ENCODE measurements at places on chromosomes 3 and 15.

DNA sequence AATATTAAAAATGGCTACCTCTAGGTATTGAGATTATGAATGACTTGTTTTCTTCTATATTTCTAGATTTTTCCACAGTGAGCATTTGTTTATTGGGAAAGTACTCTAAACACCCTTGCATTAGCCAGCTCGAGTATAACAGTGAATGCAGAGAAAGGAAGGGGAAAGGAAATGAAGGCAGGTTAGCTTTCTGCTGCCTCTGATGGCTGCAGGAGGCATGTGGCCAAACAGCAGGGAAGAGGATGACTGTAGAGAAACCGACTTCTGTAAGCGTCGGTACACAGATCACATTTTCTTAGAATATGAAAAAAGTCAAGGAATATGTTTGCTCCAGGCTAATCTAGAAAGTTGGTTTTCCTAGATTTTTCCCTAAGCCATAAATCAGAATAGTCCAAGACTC is 19.8 kb downstream of the GNB5 start:
- DNase-seq = no peak

DNA sequence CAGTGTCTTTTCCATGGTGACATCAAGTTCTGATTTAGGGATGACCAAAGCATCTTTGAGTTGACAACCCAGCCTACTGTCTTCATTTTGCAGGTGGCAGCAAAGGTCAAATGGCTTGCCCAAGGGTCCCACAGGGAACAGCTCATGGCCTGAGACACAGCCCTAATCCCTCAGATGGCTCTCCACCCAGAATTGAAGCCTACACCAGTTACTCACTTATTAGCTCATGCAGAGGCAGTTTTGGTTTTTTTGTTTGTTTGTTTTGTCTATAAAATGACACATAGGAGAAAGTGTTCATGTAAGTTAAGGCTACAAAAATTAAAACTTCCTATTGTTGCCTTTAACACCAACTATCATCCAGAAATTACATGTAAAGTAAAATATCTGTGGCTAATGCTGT is 167.9 kb downstream of the OSBPL10 start:
- no peak for DNase-seq

DNA sequence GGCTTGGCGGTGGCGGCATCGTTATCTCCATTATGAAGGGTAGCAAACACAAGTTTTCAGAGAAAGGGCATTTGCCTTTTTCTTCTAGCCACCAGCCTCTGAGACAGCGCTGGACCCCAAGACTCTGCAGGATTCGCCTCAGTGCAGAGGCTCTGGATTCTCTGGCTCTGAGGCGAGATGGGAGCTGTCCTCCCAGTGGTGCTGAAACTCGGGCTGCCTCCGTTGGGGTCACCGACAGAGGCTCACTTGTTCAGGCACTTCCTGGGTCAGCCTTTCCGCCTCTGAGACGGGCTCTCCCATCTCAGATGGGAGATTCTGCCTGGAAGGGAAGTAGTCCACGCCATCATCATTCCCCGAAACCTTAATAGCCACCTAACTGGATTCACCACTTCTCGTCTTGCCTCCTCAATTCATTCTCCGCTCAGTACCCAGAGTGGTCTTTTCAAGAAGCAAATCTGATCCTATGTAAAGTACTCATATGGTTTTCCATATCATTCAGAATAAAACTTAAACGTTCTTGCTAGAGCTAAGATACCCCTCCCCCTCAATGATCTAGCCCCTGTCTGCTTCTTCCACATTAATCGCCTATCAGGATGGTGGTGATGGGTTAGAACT is 76.9 kb downstream of the RHCG start:
- no peak for DNase-seq

- DNase-seq = no peak
These were observed 23.5 kb downstream of the ANP32A start for GRCh38 chr15:68797191-68797590.

DNA sequence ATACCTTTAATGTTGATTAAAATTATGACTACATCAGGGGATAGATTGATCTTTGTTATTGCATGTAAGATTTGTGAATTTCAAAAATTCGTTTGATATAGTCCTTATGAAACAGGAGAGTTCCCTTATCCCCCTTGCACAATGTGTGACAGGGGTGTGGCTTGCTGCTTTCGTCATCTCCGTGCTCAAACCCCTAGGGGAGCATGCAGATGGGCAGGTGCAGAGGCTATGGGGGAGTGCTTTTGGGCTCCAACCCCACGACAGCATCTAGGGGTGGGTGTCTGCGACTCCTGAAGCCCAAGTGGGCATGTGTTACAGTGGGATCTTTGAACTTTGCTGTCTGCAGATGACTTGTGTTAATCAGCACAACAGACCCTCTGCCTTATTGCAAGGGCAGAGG is 360.1 kb upstream of the GOLIM4 start:
- DNase-seq = no peak

GRCh38 chr15:33567652-33568051 is 256.9 kb downstream of the RYR3 start:
- no peak for DNase-seq

DNA sequence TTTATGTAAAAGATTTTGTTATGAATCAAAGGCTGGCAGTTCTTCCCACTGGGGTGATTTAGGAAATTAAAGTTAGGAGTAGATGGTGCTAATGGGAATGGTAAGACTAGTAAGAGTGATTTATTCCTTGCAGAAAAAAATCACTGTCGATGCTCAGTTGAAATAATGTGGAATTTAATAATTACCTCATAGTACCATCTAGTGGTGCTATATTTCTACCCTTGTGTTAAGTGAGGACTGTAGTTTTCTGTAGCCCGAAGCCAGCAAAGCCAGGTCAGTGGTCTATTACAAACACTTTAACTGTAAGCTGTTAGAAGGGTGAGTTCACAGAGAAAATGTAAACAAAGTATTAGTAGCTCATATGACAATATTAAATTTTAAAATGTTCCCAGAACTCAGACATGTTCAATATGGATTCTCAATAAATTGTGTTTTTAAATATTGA is 39.5 kb upstream of the GOLGA8J start:
- no peak for DNase-seq

- DNase-seq = no peak
These were observed 365.1 kb upstream of the PLSCR5 start for GRCh38 chr3:146970236-146970635.

- DNase-seq = no peak
These were observed 51.0 kb upstream of the TRA2B start for GRCh38 chr3:185988816-185989175.

DNA sequence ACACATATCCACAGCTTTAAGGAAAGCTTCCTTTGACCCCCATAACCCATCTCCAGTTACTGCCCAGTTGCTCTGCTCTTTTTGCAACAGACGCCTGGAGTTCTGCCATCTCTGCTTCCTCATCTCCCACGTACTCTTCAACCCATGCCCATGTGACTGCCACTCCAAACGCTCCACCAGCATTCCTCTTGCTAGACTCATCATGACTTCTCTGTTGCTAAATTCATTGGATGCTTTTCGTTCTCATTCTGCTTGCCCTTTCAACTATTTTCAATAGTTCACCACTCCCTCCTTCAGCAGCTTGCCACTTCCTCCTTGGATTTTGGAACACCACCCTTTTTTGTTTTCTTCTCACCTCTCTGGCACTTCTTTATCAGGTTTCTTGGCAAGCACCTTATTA is 2.7 kb upstream of the KNSTRN start:
- DNase-seq = no peak

DNA sequence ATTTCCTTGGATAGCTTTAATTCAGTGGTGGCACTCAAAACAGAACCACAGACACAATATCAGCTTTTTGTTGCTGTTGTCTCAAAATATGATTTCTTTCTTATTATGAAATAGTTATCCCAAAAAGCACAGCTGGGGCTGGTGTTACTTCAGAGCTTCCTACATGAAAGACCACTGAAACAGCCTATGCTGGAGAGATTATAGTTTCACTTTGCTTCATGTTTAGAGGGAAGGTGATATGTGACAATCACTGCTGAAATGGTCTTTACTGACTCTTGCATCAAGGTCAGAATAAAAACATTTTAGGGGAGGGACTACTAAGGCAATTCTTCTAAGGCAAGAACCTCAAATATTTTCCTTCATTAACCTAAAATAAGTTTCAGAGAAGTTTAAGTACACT is 190.7 kb downstream of the TNIK start:
- no peak for DNase-seq

GRCh38 chr15:65619626-65620290 is 2.0 kb upstream of the SLC24A1 start:
- no peak for DNase-seq

DNA sequence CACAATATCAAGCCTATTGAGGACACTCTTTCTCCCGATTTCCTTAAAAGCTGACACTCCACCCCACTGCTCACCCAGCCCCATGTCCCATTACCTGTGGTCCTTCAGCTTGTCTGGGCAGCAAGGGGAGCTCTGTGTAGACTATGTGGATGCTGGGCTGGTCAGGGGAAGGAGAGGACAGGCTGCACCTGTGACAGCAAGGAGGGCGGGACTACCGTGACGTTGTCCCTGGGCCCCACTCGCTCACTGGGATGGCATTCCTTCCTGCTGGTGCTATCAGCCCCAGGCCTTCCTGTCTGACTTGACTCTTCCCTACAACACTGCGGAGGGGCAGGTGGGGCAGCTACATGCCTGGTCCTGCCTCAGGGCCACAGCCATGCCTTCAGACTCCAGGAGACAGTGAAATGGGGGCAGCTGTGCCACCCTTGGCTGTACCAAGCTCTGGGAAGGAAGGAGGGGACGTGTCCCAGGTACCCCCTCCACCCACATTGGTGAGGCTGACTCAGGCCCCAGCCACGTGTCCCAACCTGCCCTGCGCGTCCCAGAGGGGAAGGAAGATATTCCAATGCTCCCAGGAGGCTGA is at the start of gene TMEM40:
Gene TMEM40 (minus strand): TSS at position 163 of the 583 bp plus-strand sequence. CDS start 9,427 bp downstream, outside the sequence.
- no peak for DNase-seq

DNA sequence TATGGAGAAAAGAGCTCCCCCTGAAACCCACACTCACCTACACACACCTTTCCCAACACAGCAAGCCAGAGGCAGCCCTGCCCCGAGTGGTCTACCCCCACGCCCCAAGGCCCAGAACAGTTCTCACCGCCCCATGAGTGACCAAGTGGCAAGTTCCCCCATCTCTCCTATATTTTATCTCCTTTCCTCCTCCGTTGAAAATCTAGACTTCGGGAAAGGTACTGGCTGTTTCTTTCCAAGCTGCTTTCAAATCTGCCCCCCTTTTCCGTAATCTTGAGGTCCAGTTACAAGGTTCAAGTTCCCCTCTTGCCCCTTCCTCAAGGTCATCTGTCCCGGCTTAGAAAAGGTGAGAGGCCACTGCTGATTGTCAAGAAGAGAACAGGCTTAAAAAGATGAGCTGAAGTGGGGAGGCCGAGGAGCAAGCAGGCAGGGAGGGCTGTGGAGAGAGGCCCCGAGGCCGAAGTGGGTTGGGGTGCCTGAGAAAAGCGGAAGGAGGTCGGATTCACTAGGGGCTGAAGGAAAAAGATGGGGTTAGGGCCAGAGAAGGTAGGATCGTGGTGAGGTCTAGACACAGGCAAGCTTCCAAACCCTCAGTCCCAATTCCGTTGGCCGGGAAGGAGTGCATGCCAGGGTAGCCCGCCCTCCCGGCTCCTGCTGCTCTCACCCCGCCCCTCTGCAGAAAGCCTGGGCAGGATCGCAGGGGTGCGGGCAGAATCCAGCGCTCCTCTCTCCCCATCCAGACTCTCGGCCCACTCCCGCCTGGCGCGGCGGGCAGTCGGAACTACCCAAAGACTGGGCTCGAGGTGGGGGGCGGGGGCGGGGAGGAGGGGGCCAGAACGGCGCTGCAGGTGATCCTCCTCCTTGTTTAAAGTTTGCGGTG is 1.7 kb downstream of the SEMA5B start:
- no peak for DNase-seq

DNA sequence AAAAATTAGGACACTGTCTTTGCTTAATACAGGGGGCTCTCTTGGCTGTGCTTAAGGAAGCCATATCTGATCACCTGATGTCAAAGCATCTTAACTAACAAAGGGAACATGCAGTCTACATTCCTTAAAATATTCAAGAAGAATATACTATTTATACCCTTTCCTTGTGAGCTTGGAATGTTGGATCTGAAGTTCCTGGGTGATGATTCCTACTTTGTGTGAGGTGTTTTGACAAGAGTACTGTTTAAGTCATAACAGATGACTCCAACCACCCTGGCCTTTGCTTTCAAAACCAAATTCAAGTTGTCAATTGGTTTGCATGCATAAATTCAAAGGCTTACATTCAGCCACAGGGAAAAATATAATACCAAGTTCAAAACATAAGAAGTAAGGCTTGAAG is 862.7 kb upstream of the SEMA6D start:
- no peak for DNase-seq

DNA sequence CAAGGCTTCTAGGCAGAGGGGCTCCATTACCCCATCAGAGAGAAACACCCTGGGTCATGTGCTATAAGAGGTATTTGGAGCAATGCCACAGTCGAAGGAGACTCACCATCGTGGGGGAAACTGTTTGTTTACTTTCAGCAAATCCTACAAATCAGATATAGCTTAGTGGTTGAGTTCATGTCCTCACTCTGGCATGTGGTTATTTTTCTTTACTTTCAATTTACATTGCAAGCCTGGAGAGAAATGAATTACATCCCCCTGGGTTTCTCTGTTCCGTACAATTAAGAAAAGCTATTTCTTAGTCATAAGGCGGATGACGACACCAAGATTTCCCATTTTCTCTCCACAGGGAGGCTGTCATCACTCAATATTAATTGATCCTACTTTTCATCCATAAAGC is 36.9 kb downstream of the RFTN1 start:
- DNase-seq = no peak

DNA sequence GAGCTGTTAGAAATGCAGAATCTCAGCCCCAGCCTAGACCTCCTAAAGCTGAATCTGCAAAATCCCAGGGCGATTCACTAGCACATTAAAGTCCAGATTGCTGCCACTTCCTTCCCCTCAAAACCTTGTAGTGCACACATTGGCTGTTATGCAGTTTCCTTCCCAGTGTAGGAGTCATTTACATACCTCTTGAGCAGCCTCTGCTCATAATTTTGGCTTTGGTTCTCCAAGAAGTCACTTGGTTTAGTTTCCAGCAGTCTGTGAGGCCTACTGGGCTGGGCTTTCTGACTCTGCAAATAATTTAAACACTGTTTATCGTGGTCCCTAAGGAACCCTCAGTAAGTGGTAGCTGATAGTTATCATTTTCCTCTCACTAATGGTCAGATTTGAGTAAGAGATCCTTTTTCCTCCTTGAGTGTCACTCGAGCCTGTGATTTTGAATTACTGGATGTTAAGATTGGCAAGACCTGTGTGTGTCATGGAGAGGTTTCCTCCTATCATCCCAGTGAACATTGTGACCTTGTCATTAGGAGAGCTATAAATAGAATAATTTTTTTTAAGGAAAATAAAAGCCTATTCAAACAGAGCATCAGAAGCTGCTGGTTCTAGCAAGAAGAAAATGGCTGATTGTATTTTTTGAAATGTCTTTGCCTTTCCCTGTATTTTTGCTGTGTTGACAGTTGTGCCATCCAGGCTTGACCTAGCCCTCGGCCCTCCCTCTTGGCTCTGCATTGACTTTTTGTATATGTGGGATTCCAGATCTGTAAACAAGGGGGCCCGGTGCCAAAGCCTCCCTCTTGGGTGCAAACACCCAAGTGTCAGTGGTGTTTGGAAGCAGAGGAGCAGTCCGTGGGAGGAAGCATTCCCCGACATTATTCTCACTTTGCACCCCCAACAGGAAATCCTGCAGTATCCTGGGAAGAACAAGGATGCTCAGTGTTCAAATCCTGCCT is 134.8 kb upstream of the ANKRD28 start:
- no peak for DNase-seq

- no peak for DNase-seq
These were observed 55.8 kb downstream of the OSBPL10 start for GRCh38 chr3:31925271-31925630.

Data from stimulated activated CD4-positive, alpha-beta T cell treated with anti-CD3 and anti-CD28 coated beads, Interleukin-1b, Interleukin-23, amount 100 ng/mL, for 1 hour (primary cell).